ENCODE measurements at places on chromosomes 1 and 21. TPM values are rescaled to one million over a fixed set of nuclear protein-coding genes. Genes with fewer than 3 reads are reported as not detected.

GRCh38 chr1:54069791-54070170 is 16.4 kb downstream of the TCEANC2 start:
- DNase-seq, result peak; percentile 15

GRCh38 chr1:159352436-159352835 is 50.3 kb downstream of the FCER1A start:
- no peak for DNase-seq

Gene NR1I3
- not detected for total RNA-seq

DNA sequence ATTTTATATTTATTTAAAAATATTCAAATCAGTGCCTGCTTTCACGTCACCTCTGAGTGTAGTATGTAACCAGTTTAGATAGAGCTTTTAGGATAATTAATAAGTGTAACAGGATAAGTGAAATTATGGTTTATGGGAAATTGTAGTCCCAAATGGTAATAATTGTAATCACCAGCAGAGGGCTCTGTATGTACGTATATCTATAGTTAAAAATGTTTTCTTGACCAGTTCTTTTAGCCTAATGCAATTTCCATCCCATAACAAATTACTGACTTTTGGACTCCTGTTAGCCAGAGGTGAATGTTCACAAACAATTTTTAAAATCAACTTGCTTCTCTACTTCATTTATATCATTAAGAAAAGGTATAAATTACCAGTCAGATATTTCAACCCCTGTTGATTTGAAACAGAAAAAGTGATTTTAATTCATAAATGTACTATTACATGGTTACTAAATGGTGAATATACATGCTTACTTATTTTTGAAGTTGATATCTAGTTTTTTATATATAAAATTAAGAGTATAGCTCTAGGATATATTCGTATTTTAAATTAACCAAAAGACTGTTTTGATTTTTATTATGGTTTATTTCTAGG is 25.3 kb downstream of the SLC30A7 start:
- peak; percentile 81 for DNase-seq

DNA sequence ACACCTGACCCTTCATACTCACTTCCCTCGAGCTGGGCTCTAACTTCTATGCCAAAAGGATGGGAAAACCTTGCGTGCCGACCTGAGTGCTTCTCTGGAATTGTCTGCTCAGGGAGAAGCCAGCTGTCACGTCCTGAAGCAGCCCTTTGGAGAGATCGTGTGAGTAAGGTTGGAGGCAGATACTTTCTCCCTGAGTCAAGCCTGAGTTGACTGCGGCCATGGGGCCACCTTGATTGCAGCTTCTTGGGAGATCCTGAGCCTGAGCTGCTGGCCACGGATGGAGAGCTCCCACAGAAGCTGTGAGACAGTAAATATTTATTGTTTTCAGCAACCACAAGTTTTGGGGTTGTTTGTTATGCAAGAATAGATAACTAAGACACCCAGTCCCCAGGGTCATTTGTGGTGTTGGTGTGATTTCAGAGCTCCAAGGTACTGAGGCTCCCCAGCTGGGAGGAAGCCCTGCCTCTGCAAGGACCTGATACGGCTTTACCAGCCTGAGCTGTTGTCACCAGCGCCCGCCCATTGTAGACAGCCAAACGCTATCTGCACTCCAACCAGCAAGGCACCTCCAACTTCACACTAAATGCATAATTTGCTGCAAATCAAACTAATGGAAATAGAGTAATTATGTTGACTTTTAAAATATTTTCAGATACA is 531.6 kb downstream of the PTPRU start:
- DNase-seq, result no peak

Gene CD48
- not detected for total RNA-seq

Measured in endothelial cell of umbilical vein (primary cell).